ENCODE measurements at places on chromosomes 12 and 14.

DNA sequence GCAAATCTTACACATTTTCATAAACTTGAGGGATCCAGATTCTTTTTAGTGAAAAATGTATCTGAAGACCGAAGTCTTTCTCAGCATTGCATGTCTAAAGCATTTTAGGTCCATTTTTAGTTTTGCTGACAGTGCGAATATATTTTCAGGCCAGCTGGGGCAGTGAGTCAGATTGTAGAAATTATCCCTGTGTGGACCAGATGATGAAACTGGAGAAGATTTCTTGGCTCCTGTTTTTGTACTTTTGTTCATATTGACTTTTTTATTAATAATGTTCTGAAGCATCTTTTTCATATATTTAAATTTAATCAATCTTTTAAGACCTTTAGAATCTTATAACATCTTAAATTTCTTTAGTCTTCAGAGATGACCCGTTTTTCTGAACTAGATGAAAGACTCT is 173.1 kb downstream of the FLRT2 start:
- DNase-seq, result no peak

DNA sequence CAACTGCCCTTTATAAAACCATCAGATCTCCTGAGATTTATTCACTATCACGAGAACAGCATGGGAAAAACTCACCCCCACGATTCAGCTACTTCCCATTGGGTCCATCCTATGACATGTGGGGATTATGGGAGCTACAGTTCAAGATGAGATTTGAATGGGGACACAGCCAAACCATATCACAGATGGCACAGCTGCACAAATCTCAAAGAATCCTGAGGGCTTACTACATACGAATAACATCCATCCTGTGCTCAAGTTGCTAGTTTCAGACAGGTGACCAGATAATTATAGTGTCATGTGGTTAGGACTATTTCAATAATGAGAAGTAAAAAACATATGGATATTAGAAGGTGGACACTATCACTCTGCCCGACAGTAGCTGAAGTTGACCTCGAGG is 211.2 kb downstream of the NUAK1 start:
- DNase-seq, result no peak

GRCh38 chr12:81092053-81092452 is 14.2 kb downstream of the ACSS3 start:
- no peak for DNase-seq

DNA sequence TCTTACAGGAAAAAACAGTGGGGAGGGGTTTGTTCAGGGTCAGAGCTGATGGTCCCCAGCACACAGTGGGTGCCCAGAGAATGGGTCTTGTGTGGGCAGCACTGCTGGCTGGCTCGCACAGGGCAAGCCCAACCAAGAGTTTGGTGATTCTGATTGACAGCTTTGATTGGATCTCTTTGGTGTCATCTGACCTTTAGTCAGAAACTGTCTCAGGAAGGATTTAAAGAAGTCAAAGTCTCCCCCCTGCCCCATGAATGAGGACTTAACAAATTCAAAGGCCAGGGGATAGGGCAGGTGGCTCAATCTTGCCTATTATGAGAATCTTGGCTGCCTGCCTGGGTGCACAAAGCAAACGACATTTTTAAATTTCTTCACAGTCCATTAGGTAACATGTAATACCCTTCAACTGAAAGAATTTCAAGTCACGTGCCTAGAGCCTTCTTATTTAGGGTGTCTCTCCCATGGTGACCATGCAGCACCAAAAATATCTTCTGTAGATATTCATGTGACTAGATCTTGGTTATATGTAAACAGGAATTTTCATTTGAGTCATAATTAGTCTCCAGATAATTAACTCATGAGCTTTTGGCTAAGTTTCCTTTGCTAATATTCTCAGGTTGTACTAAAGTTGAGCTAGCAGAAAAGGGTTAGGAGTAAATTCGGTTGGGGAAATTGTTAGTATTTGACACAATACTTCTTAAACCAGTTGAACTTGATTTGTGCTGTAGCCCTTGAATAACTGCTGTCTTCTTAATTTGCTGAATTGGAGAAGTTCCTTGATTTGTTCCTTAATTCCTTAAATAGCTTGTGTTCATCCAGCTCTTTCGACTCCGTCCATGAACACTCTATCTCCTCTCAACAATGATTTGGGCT is 54.5 kb upstream of the HECTD1 start:
- no peak for DNase-seq

- no peak for DNase-seq
Measured at GRCh38 chr12:121124402-121125109, 8.1 kb upstream of the P2RX7 start.

- no peak for DNase-seq
Measured at GRCh38 chr12:50574601-50575348, 70.0 kb downstream of the DIP2B start.

GRCh38 chr12:53552361-53553327 is 45.4 kb upstream of the NPFF start:
- no peak for DNase-seq

DNA sequence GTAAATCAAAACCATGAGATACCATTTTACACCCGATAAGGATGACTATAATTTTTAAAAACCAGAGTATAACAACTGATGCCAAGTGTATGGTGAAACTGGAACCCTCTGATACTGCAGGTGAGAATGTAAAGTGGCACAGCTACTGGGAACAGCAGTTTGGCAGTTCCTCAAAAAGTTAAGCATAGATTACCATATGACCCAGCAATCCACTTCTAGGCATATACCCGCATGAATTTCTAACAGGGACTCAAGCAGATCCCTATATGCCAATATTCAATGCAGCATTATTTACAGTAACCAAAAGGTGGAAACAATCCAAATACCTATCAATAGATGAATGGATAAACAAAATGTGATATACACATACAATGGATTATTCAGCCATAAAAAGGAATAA is 57.4 kb downstream of the BAZ1A start:
- no peak for DNase-seq
